ENCODE measurements at places on chromosomes 2 and 18.

DNA sequence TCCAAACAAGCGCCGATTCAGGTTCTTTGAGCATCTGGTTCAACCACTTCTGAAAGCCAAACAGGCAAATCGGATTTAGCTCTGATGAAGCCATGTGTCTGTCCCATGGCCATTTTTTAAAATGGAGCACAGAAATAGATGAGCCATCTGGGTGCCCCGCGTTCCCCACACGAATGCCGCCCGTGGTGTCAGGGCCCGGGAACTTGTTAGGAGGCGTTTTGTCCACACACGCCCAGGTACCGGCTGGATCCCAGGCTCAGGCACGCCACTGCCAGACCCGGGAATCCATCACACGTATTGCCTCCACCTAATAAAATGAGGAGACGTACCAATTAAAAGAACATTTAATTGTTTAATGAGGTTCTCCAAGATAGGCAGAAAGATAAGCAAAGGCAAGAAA is 374.4 kb upstream of the SALL3 start:
- DNase-seq = no peak

DNA sequence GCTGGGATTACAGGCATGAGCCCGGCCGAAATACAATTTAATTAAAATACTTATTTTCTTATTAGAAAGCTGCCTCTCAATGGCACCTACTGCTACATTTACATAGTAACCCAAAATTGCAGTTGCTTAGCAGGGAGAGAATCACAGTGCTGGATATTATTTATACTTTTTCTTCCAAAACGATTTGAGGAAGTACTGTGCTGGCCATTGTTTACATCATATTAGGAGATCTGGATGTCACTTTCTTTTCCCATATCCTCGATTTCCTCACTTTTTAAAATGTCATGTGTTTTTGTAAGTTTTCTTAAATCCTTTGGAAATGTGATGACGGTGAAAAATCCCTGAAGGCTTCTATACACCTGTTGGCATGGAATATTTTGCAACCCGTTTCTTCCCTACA is 3.4 kb upstream of the SP3 start:
- DNase-seq = no peak

DNA sequence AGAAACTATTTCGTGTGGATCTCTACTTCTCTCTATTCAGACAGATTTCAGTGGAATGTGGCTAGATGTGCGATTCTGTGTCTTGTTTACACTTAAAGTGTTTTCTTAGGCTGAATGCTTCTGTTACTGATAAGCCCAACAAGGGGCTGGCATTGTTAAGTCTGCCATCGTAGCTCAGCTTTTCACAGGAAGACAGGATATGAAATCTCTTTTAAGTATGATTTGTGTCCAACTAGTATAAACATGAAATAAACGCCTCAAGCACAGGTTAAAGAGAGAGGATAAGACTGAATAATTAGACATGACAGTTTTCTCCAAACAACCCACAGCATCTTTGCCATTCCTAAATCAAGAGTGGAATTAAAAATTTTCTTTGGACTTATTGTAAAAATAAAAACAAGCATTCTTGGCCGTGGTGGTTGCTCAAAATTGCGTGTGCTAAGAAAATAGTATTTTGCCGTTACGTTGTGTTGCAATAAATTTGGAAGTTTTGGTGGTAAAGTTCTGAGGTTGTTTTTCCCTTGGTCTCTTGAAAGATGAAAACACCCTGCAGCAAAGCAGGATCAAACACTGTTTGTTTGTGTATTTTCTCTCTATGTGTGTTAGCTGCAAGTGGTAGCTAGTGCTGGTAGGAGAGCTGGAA is 1.0 kb downstream of the VIT start:
- no peak for DNase-seq

GRCh38 chr2:72145658-72146329 is 1.9 kb downstream of the CYP26B1 start:
- no peak for DNase-seq
